BJ (cell line): ENCODE measurements at places on chromosomes 3 and 15.

GRCh38 chr15:35958975-35959374 lies 413.0 kb upstream of the DPH6 start:
- DNase-seq: no peak

DNA sequence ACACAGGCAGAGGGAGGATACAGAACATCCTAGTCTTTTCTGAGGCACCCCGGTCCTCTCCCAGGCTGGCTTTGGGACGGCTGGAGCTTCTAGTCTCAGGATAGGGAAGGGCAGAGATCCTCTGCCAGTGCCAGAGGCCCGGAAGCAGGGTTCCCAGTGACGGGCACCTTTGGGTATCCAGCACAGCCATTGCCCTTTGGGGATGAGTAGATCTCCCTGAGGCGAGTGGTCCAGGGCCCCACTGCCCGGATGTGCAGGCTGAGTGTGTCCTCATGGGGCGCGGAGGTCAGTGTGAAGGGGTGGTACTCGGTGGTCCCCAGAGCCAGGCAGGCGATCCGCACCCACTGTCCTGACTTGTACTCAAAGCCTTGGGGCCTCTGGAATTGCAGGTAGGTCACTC lies 18.3 kb downstream of the DUOX2 start:
- no peak for DNase-seq

DNA sequence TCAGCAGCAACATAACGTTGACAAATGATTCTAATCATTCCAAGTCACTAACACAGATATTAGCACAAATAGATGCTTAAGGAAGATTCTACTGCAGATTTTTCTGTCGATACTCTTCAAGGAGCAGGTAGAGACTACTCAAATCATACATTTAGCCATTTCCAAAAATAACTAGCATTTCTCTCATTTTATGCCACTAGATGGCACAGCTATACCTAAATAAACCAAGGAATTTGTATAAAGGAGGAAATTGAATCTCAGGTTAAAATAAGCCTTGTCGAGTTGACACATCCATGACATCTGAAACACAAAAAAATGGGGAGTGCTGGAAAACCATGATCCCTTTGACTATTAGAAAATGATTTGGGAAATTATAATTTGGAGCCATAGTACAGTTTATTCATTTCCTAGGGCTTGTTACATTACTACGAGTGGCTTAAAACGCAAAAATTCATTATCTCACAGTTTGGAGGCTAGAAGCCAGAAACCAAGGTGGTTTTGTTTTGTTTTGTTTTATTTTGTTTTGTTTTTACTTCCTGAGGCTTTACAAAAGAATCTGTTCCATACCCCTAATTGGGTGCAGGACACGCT lies 59.5 kb upstream of the STRIT1 start:
- no peak for DNase-seq

GRCh38 chr15:56537881-56538280 lies 72.9 kb upstream of the MNS1 start:
- no peak for DNase-seq

GRCh38 chr15:57185507-57186074 lies 190.7 kb upstream of the CGNL1 start:
- no peak for DNase-seq

GRCh38 chr15:95175914-95176658 lies 944.7 kb downstream of the MCTP2 start:
- DNase-seq: no peak

DNA sequence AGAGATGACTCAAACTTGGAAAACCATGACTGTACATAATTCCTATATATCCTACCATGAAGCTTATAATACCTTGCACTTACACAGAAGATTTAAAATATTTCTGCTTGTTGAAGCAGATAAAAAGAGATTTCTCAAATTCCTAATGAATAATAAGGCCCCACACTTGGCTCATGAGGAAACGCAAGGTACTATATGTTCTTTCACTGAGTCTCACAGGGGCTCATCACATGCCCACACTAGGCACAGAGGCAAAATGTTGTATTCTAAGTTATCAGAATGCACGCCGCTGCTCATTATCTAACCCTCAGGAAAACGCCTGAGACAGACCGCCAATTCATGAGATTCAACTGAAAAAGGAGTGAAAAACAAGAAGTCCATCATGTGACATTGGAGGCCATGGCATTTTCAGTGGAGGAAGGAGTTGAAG lies 5.6 kb downstream of the MYO1E start:
- DNase-seq: no peak

DNA sequence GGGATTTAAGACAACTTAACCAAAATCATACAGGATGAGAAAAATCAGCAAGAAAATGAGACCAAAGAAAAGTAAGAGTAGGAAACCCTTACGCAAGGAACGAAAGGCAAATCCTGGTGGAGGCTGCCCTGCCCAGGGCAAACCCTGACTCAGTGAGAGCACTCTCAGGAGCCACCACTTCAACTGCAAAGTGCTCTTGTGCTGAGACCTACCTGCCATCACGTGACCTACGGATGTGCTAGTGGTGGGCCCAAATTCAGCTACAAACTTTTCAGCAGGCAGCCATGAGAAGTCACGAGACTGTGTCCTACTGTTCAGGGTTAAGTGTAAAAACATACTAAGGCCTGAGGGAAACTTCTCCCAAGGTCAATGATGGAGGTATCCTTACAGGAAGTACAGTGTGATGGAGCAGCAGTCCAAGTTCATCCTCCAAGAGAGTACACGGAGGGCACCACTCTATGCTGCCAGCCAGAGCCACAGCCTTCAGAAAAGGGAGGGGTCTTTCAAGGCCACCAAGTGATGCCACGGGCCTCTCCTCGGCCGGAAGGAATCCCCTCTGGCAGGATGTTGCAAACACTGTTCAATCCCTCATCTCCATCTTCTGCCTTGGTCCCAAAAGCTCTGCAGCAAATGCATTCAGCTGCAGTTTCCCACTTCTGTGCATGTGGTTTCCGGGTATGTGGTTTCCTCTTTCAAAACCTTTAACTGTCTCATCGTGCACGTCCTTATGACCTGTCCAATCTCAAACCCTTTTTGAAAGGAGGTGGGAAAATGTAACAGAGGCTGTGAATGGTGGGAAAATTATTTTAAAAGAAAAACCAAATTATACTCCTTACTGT lies 9.5 kb downstream of the CHSY1 start:
- DNase-seq: no peak

DNA sequence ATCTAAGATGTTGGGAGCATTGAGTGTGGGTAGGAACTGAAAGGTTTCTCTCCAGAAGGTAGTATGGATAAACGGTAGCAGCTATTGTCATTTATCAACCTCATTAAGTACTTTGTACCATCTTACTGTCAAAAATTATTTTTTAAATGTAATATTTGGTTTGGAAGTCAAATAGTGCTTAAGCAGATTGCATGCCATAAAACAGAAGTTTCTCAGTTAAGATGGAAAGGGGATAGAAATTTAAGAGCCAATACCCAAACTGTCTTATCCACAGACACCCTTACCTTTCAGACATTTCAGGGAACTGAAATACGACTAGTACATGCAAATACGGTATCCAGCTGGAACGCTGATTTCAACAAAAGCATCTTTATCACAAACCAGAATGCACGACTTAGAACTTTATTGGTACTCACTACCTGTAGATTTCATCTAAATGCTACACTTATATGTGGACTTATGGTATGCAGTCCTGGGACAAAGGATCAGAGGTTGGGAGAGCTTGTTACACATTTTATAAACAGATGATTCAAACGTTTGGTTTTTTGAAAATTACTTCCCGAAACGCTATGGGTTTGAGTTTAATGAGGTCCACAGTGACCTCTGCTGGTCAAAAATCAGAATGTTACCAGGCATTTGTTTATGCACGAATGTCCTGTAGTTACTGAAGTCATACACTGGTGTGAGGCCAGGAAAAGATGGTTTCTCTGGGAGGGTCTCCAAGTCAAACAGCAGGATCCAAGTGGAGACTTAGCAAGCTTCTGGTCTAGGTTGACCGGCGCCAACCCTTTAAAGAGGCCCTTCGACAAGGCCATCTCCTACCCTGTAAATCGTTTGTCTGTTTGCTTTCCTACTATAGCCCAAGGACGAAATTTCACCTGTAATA lies 45.7 kb upstream of the DUT start:
- peak; percentile 33 for DNase-seq

- DNase-seq: no peak
Measured at GRCh38 chr3:159829539-159830227, 159.0 kb upstream of the IL12A start.

GRCh38 chr3:178152031-178152806 lies 384.0 kb upstream of the KCNMB2 start:
- DNase-seq: no peak

DNA sequence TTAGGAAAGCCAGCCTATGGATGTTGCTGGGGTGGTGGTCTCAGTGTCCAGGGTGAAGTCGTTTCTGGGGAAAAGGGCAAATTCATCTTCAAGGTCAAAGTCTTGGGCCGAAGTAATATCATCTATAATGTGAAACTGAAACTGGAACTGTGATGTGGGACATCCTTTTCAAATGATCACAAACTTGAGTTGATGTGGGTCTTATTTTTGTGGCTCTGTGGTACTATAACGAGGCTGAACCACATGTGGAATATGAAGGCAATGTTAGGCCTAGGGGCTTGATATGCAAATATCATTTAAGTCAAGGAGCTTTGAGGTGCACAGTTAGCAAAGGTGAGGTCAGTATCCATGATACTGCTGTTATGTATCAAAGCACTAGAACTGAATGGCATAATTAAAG lies 1.5 kb upstream of the CD200R1L start:
- DNase-seq: no peak

- no peak for DNase-seq
Measured at GRCh38 chr3:114553949-114554593, 260.2 kb downstream of the TIGIT start.

- DNase-seq: no peak
Measured at GRCh38 chr3:5376761-5377160, 189.3 kb downstream of the EDEM1 start.

- no peak for DNase-seq
Measured at GRCh38 chr15:86764021-86764420, 684.4 kb downstream of the AGBL1 start.

DNA sequence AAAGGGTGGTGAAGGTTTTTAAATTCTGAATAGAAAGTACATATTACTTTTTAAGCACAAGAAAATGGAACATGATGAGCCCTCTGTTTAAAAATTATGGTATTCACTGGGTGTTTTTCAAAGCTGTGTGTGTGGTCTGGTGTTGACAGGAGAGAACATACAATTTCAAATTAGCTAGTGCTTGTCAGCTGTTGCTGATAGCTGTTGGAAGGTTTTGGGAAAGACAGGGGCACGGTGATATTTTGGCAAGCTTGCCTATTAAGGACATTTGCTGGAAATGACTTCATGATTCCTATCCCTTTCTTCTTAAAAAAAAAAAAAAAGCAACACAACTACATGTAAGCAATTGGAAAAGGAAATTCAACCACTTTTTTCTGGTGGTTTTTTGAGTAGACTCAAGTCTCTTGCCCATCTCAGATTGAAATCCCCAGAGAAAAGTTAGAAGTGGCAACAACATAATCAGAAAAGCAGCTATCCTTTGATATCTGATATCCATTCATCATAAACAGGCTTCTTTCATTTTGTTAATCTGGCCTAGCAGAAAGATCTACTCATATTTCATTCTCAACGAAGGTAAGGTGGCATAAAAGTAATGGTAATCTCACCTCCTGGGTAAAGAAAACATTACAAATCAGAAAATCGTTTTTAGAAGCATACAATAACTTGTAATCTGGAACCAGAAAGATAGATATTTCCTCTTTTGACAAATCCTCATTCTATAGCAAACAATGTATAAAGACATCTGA lies 130.0 kb downstream of the RBMS3 start:
- no peak for DNase-seq

DNA sequence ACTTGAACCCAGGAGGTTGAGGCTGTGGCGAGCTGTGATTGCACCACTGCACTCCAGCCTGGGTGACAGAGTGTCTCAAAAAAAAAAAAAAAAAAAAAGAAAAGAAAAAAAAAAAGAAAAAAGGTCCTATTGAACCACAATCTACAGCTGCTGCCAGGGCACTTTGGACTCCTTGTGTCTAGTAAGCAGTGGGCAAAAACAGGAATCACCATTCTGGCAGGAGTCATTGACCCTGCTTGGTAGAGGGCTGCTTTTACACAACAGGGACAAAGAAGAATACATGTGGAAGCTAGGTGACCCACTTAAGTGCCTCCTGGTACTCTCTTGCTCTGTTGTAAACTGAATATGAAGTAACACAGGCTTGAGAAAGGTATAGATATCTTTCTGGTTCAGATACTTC lies 14.6 kb upstream of the PCCB start:
- no peak for DNase-seq

DNA sequence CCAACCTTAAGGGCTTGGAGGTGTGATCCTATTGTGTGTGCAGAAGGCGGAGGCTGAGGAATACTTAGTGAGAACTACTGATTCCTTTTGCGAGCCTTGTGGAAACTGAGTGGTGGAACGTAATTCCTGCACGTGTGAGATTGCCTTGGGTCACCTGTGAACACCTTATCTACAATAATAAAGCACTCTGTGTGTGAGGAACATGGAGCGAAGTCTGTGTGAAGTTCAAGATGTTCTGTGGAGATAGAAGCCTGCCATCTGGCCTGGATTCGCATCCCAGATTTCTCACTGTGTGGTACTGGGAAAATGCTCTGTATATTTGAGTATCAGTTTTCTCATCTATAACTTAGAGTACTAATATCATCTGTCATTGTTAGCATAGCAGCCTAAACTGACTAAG lies 179.5 kb upstream of the PDZRN3 start:
- no peak for DNase-seq

- no peak for DNase-seq
Measured at GRCh38 chr3:177469216-177469615, 271.9 kb upstream of the TBL1XR1 start.

DNA sequence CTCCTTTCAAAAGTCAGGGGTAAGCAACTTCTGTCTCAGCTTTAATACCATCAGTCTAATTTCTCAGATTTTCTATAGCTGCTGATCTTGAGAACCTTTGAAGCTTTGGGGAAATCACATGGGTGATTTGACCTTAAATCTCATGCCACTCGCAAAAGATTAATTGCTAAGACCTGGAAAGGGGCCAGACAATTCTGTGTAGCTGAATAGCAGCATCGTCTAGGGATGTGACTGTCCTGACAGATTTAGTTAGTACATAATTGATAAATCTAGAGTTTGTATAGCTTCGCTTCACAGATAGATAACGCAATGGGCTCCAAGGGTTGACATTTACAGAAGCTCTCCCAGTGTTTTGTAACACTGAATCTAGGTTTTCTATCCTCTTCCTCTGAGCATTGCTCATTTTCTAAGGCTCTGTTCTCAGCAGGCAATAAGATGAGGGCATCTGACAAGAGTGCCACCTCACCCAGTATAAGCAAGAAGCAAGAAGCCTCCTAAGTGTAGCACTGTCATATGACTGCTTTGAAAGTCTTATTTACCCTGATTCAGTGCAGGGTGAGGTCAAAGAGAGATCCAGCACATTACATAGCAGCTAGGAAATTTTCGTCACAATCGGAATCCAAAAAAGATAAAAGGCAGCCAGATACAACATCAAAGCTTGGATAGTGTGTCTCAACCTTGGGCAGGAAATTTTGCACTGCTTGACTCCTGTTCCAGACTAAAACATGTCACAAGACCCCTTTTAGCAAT lies 47.7 kb upstream of the DUT start:
- DNase-seq: no peak

DNA sequence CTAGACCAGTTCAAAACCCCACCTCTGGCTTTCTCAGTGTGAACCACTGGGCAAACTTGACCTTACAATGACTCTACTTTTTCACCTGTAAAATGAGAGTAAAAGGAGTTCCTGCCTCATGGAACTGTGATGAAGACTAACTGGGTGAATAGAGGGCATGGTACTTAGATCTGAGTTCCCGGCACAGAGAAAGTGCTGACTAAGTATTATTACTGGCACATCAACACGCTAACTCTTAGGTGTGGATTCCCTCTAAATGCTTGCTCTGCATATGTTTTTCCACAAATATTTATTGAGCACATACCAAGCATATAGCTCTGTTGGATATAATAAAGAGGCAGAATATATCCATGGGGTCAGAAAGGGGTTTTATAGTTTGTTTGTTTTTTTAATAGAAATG lies 437.8 kb downstream of the MAGI1 start:
- no peak for DNase-seq
